ENCODE measurements at places on chromosomes 2 and 18. TPM values are rescaled to one million over a fixed set of nuclear protein-coding genes. Genes with fewer than 3 reads are reported as not detected.

TTN gene
- 11.0 TPM for total RNA-seq

DSG4 gene
- total RNA-seq: not detected

CDCA7 gene
- 58.1 TPM for total RNA-seq

SYT4 gene
- total RNA-seq: not detected

TCF23 gene
- not detected for total RNA-seq

SPR gene
- 49.6 TPM for total RNA-seq

DCAF17 gene
- 22.7 TPM for total RNA-seq

SAG gene
- not detected for total RNA-seq

NETO1 gene
- total RNA-seq: not detected

CNGA3 gene
- total RNA-seq: not detected

RGPD3 gene
- total RNA-seq: 0.27 TPM

- no peak for DNase-seq
Measured at GRCh38 chr2:217741381-217741955, 261.3 kb downstream of the TNS1 start.

GRCh38 chr2:151575338-151575737, 158.9 kb downstream of the NEB start:
- no peak for DNase-seq

DNA sequence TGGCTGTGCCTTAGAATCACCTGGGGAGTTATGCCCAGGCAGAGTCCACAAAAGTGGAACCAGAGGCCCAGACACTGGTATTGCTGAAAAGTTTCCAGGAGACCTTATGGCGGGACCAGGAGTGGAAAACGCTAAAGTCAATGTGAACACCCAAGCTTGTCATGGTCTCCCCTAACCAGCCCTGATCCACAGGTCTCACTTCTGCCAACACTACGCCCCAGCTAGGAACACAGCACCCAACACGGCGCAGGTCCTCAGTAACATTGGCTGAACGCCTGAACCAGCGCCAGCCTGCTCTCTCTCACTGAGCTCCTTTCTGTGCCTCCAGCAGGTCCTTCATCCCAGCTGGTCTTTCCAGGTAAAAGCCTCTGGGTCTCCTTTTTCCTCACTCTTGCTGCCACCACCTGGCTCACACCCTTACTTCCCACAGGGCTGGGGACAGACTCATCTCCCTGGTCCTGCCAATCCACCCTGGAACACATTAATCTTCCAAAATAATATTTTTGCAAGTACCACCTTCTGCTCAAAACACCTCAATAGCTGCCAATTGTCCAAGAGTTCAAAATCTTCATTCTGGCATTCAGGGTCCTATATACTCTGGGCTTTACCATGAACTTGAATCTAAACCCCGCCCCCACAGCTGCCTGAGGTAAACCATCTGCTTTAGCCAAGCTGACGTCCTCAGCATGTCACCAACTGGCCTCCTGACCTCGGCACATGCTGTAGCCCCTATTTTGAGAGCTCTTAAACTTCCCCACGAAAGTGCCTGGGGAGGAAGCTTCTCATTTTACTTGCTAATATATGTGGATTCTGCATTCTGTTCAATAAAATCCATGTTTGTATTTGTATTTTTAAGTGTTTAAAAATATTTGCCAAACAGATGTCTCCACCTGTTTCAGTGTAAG, 34.6 kb downstream of the ADCY3 start:
- no peak for DNase-seq

DNA sequence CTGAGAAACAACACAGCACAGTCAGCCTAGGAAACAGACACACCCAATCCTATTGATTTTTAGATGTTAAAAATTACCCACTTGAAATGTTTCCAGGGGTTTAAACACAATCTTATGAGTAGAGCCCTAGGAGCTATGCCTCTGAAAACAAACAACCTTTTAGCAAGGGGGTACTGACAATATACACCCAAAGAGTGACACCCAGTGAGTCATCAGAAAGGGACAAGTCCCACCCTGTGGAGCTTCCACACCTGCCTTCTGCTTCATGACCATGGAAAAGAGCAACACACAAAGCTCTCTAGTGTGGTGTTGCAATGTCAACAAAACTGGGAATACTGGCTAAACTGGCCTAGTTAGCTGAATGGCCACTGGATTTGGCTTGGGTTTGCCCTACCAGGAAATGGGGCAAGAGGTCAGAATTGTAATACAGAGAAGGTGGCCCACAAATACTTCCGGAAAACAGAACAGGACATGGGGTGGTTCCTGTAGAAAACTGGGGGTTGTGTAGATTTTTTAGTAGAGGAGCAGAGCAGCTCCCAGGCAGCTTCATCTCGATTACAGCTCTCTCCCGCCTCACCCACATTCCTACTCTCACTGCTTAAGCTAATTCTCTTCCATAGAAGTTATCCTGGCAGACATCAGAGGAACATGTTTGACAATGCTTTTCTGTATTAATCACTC, 98.2 kb downstream of the GAREM1 start:
- peak; percentile 63 for DNase-seq

- DNase-seq: no peak
Measured at GRCh38 chr2:168490946-168491605, 35.0 kb downstream of the CERS6 start.

- DNase-seq: no peak
Measured at GRCh38 chr2:96680561-96681141, 38.1 kb downstream of the FER1L5 start.

DNA sequence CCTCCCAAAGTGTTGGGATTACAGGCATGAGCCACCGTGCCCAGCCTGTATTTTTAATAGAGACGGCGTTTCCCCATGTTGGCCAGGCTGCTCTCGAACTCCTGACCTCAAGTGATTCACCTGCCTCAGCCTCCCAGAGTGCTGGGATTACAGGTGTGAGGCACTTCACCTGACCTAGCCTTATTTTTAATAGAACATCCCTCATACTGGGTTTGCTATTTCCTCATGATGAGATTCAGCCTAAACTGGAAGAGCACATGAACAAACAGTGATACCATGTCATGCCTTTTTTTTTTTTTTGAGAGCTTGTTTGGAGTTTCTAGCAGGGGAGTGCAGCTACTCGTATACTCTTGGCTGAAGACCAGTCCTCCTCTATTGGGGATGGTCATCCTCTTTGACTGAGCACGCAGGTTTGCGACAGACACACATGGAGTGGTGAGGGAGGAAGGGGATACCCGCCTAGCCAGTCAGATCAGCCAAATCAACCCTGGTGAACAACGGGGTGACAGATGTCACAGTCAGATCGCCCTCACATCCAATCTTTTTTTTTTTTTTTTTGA, 67.6 kb downstream of the USP37 start:
- no peak for DNase-seq

- DNase-seq: peak; percentile 58
Measured at GRCh38 chr2:191676790-191677645, 918 bp upstream of the NABP1 start.

DNA sequence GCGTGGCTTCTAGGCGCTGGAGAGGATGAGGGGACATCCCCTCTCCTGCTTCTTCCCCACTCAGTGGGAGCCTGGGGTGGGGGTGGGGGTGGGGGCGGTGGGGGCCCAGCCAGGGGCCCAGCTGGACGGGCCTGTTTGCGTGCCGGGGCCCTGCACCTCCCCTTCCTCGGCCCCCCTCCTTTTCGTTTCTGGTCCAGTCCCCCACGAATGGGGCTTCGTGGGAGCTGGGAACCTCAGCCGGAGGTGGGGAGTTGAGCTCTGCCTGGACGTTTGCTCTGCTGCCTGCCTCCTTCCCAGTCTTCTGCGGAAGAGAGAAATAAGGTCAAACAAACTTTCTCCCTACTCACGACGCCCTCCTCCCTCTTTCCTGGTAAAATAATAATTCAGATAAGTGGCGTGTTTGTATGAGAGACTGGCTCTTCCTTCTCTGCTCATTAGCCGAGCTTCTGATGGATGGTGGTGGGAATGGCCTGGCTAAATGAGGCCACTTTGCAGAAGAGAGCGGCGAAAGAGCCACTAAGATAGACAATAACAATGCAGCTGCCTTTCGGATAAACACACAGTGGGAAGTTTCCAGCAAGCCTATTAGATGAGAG, 782 bp downstream of the MTA3 start:
- peak; percentile 38 for DNase-seq

- no peak for DNase-seq
Measured at GRCh38 chr18:45626330-45627203, 11.3 kb downstream of the SLC14A2 start.

GRCh38 chr18:62938006-62938405, 222.7 kb downstream of the PHLPP1 start:
- no peak for DNase-seq

DNA sequence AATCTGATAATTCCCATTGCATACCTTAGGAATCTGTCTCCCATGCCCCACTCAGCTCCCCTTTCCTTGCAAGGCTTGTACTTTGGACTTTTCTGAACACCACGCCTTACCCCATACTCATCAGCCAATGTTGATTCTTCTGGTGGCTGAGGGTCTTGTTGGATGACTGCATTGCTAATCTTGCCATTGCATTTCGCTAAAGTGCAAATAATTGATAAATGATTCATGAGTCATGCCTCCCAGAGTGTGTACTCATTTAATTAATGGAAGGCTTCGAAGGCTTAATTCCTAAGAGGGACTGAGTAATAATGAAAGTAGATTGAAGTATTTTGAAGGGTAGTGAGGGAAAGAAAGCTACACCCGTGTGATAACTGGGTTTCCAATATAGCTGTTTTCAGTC, 28.0 kb upstream of the PPP1R1C start:
- DNase-seq: no peak

DNA sequence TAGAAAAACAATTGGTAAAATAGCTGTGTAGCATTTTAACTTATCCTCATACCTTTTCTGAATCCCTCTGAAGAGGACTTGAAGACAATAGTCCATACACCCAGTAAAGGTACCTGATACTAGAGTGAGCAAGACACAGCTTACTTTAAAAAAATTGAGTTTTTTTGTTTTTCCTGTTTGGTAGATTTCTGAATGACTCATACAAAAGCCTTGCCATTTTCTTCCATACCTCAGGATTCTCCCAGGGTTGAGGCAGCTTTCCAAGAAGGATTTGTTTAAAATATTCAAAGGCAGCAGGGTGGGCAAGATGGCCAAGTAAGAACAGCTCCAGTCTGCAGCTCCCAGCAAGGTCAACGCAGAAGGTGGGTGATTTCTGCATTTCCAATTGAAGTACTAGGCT, 551.0 kb upstream of the LRATD1 start:
- no peak for DNase-seq

DNA sequence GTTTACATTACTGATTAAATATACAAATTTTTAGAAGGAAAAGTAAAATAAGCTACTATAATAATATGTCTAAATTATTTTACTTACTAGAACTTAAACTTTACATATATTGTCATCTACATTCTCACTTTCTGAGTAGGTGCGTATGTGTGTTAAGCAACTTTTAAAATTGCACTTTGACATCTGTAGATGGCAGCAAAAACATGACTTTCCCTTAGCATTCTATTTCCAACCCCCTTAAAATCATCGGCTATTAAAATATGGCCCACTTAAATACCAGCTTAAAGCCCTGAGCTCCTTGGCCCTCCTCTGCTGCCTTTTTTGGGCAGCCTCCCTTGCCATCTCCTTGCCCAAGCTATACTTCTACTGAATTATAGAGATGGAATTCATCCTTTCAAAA, 78.0 kb downstream of the UPP2 start:
- no peak for DNase-seq

DNA sequence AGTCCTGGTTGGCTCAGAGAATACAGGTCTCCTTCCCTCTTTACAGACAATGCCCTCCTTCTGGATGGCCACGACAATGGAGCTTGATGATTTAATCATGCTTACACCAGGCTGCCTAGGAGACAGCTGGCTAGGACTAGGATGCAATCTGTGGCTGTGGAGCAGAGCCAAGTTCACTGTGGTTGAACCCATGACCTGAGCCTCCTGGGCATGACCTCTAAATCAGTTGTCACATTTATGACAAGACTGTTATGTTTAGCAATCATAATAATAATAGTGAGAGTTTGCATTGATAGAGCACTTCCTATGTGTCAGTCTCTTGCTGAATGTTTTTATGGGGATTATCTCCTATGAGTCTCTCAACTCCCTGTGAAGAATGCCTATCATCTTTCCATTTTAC, 244.1 kb downstream of the ICOS start:
- DNase-seq: no peak

GRCh38 chr18:34633368-34633767, 76.7 kb upstream of the DTNA start:
- no peak for DNase-seq

- no peak for DNase-seq
Measured at GRCh38 chr18:41870191-41870590, 84.8 kb upstream of the PIK3C3 start.

DNA sequence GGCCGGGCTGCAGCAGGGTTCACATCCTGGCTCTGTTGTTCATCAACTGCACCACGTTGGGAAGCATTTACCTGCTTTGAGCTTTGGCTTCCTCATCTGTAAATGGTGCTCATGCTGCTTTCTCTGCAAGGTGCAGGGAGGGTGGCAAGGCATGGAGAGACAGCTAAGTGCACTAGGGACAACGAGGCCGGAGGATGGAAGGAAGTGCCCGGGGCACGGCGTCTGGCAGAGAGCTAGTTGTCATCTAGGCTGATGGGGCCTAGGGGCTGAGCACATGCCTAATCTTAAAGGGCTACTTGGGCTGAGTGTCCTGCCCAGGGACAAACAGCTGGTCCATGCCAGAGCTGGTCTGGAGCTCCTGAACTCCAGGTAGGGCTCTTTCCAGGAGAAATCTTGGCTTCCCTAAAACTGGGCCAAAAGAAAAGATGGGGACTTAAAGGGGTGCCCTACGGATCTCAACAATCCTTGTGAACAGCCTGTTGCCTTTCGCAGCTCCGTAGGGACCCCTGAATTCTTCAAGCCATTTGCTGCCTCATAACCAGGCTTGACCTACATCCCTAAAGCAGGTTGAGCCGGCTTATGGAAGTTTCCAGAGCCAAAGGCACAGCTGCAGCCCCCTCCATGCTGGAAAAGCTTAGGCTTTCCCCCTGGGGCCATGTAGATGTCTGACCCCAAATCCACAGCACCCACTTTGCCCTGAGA, 130.8 kb downstream of the SMAD7 start:
- DNase-seq: no peak

- DNase-seq: no peak
Measured at GRCh38 chr2:55781542-55781941, 87.9 kb upstream of the PNPT1 start.

GRCh38 chr2:157874997-157875640, 1.0 kb downstream of the ACVR1 start:
- peak; percentile 31 for DNase-seq

DNA sequence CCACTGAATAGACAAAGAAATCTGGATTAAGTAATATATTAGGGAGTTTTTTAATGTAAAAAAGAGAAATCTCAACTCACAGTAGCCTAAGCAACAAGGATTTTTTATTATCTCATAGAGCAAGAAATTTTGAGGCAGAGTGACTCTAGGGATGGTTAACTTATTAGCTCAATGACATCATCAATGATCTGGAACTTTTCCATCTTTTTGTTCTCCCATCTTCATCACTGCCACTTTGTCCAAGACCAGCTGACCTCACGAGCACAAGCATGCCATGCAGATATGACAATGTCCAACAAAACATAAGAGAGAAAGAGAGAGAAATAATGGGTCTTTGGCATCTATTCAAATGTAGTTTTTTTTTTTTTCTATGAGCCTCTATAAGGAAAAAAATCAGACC, 211.8 kb upstream of the RND3 start:
- DNase-seq: no peak

GRCh38 chr2:122705746-122706145, 950.3 kb downstream of the TSN start:
- DNase-seq: no peak

- no peak for DNase-seq
Measured at GRCh38 chr2:45664635-45665261, 13.3 kb downstream of the PRKCE start.

GRCh38 chr2:227606476-227606875, 7.8 kb downstream of the SCYGR2 start:
- no peak for DNase-seq

- no peak for DNase-seq
Measured at GRCh38 chr18:48530399-48531081, 8.3 kb upstream of the CTIF start.

GRCh38 chr18:24913507-24914170, 438.3 kb downstream of the ZNF521 start:
- no peak for DNase-seq

Data from Caco-2 (cell line).